ENCODE measurements at places on chromosomes 6 and 20.
A peak's percentile ranks its signal among the peaks of the same experiment; 100 is the strongest.

DNA sequence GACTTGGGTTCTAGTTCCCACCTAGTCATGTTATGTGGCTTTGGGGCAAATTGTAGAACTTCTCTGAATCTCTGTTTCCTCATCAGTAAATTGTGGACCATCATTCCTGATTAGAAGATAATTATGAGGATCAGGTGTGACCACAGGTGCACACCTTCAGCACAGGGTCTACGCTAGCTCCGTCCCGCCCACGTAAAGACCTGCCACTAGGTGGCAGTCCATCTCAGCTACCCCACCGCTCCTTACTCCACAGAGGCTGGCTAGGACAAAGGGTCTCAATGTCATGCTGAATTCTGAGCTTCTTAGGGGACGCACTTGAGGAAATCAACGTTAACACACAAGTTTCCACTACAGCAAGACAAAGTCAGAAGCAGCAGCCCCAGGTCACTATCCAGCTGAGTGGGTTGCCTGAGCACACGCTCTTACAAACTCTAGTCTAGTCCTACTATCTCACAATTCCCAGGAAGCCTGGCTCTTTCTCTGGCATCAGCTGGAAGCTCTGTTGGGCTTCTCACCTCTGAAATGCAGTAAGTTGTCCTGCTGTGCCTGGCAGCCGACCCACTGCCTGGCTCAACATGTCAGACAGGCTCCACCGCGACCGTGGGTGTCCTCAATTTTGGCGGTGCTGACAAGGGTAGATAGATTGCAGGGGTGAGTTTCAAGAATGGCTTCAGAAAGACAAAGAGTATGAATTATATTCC lies 2.0 kb upstream of the PLCG1 start:
- no peak for DNase-seq

GRCh38 chr6:131065112-131065823 lies 2.2 kb upstream of the EPB41L2 start:
- no peak for DNase-seq

GRCh38 chr6:38799529-38800184 lies 84.5 kb downstream of the DNAH8 start:
- no peak for DNase-seq

- no peak for DNase-seq
These were observed 730 bp downstream of the INSM1 start for GRCh38 chr20:20368418-20369249.

DNA sequence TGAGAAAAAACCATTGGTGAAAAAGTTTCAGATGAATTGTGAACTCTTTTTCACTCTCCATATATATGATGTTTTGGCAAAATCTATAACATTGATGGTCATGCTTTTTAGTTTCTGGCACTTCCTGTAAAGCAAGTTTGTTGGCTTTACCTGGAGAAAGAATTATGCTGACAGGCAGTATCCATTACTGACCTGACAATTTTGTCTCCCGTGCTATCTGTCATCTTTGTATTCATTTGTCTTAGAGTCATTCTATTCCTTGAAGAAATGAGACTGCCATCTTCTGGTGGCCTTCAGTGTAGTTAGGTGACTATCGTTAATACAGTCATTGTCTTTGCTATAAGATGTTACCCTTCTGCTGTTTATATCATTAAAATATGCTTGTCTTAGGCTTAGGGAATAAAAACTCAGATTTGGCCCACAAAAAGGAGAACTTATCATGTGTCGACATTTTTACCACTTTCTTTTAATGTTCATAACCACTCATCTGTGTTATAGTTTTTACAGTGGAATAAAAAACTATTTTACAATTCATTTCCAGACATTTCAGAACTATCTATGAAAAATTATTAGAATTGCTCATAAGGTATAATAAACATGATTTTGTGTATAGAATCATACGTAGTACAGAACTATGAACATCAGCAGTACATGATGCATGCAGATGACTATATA lies 707.0 kb downstream of the EPM2A start:
- DNase-seq = peak; percentile 52

DNA sequence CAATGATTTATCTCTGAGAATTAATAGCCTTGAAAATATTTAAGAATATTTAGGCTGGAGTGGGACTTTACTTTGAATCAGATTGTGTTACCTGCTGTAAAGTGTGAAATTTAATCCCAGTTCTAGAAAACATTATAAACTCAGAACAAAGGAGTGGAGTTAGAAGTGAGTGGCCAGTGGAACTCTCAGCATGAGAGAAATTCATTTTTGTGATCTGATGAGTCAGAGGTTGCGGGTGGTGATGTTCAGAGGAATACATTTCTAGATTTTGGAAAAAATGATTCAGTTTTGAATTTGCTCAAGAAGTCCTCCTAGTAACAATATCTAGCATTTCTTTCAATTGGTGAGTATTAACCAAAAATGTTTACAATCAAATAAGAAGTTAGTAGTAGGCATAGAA lies 167.5 kb downstream of the ZFAND3 start:
- no peak for DNase-seq

All from pons (tissue), 1 donor.